ENCODE measurements at places on chromosomes 11 and 22. TPM values are rescaled to one million over a fixed set of nuclear protein-coding genes. Genes with fewer than 3 reads are reported as not detected.

Gene MMP27
- not detected for total RNA-seq

Gene MMP13
- not detected for total RNA-seq

Gene MUC2
- total RNA-seq = 0.03 TPM

Gene IL18
- total RNA-seq = 0.70 TPM

- no peak for DNase-seq
Measured at GRCh38 chr22:43136255-43136654, 6.9 kb downstream of the MCAT start.

GRCh38 chr11:95991101-95991500, 67.2 kb upstream of the MTMR2 start:
- no peak for DNase-seq

DNA sequence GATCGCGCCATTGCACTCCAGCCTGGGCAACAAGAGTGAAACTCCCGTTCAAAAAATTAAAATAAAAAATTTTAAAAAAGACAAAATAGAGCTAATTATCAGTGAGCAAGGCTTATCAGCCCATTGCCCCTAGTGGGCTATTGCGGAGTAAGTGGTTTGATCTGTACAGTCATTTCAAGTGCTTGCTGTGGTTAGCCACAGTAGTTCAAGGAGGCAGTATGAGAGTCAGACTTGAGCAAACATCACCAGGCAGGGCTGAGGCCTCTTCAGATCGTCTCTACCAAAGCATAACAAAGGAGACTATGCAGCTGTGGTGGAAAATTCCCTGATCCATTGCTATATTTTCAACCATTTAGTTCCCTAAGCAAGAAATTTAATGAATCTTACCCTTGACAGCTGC, 4.3 kb upstream of the SBF2 start:
- DNase-seq = no peak

- no peak for DNase-seq
Measured at GRCh38 chr11:113420808-113421207, 33.2 kb downstream of the ANKK1 start.

DNA sequence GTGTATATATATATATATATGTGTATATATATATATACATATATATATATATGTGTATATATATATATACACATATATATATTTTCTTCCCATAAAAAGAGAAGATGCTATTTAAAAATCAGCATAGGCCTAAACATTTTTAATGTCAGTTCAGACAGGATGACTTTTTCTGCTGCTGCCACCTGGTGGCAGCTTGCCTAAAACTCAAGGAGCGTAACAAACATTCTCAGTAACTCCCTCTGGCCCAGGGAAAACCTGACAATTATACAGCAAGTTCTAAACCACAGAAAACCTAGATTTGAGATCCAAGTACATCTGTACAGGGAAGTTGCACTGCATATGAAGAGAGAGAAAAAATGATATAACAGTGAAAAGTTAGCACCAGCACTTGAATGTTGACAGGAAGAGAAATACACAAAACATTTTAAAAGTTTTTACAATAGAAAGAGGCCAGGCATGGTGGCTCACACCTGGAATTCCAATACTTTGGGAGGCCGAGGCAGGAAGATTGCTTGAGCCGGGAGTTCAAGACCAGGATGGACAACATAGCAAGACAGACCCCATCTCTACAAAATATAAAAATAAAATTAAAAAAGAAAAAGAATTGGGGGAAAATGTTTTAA, 16.6 kb downstream of the OR8A1 start:
- DNase-seq = no peak
